Activated naive CD4-positive, alpha-beta T cell treated with anti-CD3 and anti-CD28 coated beads, Interleukin-2, amount 50 U/mL, for 72 hours (primary cell): ENCODE measurements at places on chromosomes 1 and 21.

GRCh38 chr1:53334781-53335180 lies 6.9 kb upstream of the LRP8 start:
- no peak for DNase-seq

GRCh38 chr21:39406065-39406464 lies 39.5 kb downstream of the LCA5L start:
- no peak for DNase-seq

GRCh38 chr1:167375949-167376348 lies 142.4 kb downstream of the CD247 start:
- DNase-seq = no peak

GRCh38 chr1:214761030-214761429 lies 158.0 kb downstream of the CENPF start:
- no peak for DNase-seq

DNA sequence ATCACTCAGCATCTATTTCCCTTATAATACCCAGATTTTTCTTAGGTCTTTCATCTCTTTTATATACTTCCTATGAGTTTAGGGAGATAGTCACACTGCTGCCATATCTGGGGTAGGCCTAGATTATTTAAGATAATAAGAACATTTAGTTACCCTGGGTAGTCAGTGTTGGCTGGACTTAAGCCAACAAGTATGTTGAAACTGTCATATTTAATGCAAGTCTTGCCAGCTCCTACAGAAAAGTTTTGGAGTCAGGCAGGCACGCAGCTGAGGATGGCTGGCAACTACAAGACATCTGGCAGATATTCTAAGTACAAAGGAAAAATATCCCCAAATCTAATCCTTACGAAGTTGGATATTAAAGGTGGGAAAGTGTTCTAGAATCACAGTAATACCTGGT lies 19.2 kb upstream of the DEPDC1 start:
- DNase-seq = no peak
